ENCODE measurements at places on chromosomes 1 and 21.

- peak; percentile 30 for DNase-seq
Observed at GRCh38 chr1:31987135-31987619, 26.5 kb upstream of the KHDRBS1 start.

- DNase-seq, result peak; percentile 43
Observed at GRCh38 chr21:32448803-32449594, 36.5 kb downstream of the EVA1C start.

GRCh38 chr1:180097326-180097605, 57.4 kb upstream of the QSOX1 start:
- no peak for DNase-seq

- no peak for DNase-seq
Observed at GRCh38 chr1:46199233-46199749, 1.1 kb upstream of the POMGNT1 start.

DNA sequence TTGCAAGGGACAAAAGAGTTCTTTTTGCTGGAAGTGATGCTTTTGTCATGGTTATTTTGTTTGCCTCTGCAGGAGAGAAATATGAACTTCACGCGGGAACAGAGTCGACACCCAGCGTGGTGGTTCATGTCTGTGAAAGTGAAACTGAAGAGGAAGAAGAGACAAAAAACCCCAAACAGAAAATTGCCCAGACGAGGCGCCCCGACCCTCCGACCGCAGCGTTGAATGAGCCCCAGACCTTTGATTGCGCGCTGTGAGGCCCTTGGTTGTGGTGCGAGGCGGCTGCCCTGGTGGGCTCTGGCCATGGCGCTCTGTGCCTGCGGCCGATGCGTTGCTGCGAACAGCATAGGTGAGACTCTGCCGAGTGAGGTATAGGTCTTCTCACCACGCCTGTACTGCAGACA, 20.9 kb upstream of the NCMAP start:
- DNase-seq, result no peak

DNA sequence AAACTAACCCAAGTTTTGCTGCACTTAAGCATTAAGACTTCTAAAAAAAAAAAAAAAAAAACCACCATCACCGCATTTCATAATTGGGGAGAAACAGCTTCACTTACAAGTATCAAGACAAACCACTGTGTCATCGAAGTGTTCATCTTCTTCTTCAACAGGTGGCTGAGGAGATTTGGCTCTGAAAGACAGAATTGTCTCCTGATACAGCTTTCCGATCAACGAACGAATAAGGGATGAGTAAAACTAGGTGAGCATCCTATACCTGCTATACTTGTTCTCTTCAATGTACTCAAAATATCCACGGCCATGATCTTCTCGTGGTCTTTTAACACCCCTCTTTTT, 2.0 kb downstream of the HNRNPU start:
- DNase-seq, result no peak

DNA sequence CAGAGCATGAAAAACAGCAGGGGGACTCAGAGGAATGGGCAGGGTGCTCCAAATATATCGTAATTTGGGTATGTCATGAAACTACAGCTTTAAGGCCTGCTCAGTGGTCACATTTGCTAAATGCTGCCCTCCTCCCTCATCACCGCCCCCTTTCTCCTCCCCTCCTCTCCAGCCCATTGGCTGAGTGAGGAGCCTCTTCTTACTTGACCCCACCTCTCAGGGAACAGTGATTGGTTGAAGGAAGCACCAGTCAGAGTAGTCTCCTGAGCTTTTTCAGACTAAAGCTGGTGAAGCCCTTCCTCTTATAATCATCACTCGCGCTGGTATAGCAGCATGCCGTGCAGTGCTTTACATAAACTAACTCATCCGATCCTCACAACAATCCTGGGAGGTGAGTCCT, 10.0 kb upstream of the TTC39A start:
- no peak for DNase-seq

DNA sequence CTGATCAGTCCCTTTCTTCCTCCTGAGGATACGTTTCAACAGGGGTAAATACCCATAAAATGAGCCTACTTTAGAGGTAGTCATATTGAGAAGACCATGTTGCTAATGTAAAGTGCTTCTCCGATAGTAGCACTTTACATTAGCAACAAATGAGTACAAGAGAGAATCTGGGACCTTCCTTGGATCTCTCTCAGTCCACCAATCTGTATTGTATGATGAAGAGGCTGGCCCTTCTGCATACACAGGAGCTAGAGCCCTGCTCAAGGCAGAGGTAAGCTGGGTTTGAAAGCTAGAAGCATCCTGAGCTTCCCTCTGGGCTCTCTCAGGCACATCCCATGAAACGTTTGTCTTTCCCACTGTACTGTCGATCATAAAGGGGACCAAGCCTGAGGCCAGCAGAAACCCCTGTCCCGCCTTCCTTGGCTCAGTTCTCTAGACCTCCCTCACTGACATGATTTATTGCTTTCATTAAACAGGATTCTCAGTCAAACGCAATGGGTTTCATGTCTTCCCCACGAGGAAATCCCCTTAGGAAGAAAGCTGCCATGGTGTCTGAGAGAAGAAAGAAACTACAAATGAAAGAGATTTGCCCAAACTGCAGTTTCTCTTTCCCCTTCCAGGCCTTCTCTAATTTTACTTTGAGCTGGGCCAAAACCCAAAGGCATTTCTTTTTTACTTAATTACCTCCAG, 62.8 kb upstream of the BCAR3 start:
- DNase-seq, result no peak

- DNase-seq, result no peak
Observed at GRCh38 chr1:19370453-19371170, 58.5 kb downstream of the SLC66A1 start.

- DNase-seq, result no peak
Observed at GRCh38 chr1:107549152-107549810, 408.4 kb downstream of the NTNG1 start.

DNA sequence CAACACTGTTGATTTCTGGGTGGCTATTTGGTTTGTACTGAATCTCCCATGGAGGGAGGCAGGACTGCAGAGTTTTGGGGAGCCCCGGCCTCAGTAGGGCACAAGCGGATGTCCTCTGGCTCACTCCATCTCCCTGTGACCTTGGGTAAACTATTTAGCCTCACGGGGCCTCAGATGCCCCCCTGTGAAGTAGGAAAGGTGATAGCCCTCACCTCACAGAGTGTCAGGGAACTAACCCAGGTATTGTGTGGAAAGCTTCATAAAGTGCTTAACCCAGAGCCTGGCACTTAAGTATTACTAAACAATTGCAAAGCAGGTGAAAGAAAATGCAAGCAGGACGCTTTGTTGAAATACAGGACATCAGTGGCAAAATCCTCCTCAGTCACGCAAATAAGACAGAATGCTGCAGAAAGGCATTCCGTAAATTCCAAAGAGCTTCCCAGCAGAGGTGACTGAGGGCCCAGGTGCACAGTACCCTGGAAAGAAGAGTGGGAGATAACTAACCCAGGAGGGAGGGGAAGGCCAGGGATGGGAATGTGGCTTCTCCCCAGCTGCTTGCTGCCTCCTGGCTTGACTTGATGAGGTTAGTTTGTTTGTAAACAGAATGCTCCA, 436.3 kb downstream of the PRDM2 start:
- no peak for DNase-seq

- peak; percentile 21 for DNase-seq
Observed at GRCh38 chr1:180923021-180923841, 10.5 kb downstream of the KIAA1614 start.

- DNase-seq, result no peak
Observed at GRCh38 chr21:20215959-20216358, 782.2 kb upstream of the NCAM2 start.

GRCh38 chr21:41537356-41537755, 29.4 kb upstream of the TMPRSS2 start:
- no peak for DNase-seq

GRCh38 chr1:1157914-1158710, 15.6 kb upstream of the TTLL10 start:
- DNase-seq, result peak; percentile 10

DNA sequence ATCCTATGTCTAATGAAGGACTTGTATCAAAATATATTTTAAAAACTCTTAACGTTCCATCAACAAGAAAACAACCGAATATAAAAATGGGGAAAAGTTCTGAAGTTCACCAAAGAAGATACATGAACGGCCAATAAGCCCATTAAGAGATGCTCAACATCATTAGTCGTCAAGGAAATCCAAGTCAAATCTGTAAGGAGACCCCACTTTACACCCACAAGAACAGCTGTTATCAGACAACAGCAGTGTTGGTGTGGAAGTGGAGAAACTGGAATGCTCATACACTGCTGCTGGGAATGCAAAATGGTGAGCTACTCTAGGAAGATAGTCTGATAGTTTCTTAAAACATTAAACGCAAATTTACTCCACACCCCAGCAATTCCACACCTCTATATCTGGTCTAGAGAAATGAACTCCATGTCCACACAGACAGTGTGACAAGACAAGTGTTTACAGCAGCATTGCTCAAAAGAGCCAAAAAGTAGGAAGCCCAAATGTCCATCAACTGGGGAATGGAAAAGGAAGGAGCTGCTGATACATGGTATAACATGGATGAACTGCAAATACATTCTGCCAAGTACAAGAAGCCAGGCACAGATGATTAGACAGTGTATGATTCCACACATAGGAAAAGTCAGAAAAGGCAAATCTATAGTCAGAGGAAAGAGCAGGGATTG, 18.5 kb downstream of the UBE2G2 start:
- DNase-seq, result no peak

DNA sequence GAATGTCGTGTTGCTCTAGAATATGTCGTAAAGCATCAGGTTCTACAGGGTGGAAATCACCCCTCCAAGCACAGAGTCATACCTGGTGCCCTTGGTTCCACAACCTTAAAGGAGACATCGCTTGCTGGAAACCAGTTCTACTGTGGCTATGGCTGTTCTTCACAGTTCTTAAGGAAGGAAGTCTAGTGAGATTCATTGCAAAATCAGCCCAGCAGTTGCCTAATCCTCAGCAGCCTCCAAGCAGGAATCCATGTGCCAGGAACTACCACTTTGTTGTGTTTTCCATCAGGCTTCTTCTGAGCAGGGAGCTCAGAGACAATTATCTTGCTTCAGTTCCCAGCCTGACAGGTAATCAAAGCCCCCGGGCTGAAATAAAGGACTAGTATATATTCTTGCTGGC, 45.0 kb upstream of the SLC35F3 start:
- DNase-seq, result no peak

Data from astrocyte of the spinal cord (primary cell).